GF-D8 (cell line): ENCODE measurements at places on chromosomes 1 and 21.
A peak's percentile ranks its signal among the peaks of the same experiment; 100 is the strongest.

- DNase-seq = peak; percentile 90
These were observed 2.5 kb upstream of the CERS2 start for GRCh38 chr1:150976879-150977694.

DNA sequence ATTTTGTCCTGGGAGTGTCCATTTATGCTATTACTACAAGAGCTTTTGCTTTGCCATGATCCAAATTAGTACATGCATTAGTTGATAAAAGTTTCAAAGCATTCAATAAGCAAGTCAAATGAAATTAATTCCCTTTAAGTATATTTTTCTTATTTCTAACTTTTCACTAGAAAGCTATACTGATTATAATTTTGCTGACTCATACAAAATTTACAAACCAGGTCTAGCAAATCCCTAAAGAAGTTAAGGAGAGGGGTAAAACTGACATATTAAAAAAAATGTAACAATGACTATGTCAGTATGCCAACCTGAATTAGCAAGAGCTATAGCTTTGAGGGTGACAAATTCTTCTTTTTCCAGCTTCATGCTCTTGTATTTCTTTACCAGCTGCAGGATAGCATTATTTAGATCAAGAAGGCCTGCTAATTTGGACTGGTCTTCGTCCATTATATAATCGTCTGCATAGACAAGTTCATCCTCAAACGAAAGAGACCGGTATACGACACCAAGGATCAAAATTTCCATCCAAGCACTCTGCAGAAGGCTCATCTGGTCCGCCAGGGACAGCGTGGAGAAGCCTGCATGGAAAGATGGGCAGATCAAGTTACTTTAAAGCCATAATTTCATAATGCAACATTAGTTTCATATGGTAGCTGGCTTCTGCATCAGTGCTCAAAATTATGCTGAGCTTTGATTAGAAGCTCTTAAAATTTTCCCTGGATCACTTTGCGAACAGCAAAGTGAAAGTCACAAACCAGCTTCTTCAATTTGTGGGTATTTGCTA lies 95.8 kb upstream of the USH2A start:
- DNase-seq = no peak

- no peak for DNase-seq
These were observed 34.5 kb upstream of the GPR37L1 start for GRCh38 chr1:202088206-202088605.

DNA sequence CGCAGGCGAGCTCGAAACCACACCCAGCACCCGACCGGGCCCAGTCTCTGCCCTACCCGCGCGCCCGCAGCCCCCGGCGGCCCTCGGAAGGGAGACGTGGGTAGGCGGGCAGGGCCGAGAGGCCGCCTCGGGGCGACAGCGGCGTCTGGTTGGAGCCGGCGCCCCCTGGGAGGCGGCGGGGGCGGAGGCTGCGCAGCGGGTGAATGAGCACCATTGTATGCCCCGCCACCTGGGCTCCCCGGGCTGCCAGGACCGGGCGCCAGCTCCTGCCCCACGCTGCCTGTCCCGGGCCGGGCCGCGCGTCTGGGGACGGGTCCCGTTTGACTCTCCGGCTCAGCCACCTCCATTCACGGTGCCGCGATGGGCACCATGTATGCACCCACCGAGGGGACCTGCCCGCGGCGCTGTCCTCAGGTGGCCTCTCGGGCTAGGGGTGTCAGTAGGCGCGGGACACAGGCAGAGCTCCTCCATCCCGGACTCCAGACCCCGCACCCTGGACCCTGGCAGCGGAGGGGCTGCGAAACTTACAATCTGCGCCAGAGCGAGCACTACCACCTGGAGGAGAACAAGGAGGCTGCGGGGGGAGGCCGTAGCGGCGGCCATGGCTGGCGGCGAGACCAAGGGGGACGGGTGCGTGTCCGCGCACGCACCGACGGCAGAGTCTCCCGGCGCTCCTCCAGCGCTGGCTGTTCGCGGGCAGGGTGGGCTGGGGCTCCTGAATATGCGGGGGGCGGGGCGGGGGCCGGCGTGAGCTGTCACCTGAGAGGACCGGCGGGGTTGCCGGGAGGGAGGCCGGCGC lies at the start of gene COL9A2:
Gene COL9A2 (minus strand): TSS at position 692 of the 799 bp plus-strand sequence. CDS start 89 bp downstream, at position 603.
- no peak for DNase-seq

- DNase-seq = no peak
These were observed 397.9 kb upstream of the NR5A2 start for GRCh38 chr1:199629624-199630023.

- no peak for DNase-seq
These were observed 3.5 kb downstream of the NTMT2 start for GRCh38 chr1:170149241-170149640.

DNA sequence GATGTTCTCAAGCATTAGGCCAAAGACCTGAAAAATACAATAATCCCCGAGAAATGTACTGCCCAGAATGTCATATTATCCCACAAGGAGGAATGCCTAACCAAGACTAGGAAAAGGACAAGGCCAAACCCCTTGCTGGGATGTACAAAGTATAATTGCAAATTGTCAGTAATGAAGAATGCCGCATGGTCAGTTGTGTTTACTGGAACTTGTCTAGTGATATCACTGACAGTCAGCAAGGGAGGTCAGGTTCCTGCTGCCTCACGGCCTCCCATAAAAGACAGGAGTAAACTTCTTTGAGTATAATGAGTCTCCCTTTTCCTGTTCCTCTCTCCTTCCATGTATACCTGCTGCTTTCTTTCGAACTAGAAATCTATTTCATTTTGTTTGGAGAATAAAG lies 222.8 kb downstream of the RHOU start:
- DNase-seq = no peak

GRCh38 chr1:114126261-114127095 lies 27.2 kb downstream of the SYT6 start:
- no peak for DNase-seq

DNA sequence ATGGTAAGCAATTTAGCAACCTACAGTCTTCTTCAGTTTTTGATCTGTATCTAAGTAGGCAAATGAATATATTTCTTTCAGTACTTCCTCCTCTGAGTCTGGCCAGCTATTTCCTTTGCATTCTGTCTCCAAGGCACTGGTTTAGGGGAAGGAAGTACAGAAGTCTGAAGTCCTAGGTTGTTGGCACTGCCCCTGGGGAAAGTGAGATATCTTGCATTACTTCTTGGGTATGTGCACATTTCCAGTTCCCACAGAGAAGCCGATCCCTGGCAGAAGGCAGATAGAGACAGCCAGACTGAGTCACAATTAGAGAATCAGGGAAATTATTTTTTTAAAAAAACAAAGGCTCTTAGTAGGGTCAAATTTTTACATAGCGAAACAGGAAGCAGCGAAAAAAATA lies 98.8 kb downstream of the RASAL2 start:
- peak; percentile 51 for DNase-seq

DNA sequence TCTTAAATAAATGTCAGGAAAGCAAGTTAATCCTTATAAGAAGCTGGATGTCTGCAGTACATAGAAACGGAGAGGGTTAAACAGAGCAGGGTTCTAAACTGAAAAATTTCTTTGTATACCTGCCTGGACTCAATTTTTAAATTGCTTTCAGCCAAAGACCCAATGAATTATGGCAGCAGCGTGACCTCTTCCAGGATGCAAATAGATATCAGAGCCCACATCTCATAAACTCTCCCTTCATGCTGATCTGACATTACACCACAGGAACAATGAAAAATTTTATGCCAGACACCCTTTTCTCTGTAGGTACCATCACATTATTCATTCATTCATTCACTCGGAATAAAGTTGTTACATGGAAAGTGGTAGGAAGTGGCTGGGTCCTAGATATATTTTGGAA lies 236.4 kb downstream of the NUF2 start:
- no peak for DNase-seq

DNA sequence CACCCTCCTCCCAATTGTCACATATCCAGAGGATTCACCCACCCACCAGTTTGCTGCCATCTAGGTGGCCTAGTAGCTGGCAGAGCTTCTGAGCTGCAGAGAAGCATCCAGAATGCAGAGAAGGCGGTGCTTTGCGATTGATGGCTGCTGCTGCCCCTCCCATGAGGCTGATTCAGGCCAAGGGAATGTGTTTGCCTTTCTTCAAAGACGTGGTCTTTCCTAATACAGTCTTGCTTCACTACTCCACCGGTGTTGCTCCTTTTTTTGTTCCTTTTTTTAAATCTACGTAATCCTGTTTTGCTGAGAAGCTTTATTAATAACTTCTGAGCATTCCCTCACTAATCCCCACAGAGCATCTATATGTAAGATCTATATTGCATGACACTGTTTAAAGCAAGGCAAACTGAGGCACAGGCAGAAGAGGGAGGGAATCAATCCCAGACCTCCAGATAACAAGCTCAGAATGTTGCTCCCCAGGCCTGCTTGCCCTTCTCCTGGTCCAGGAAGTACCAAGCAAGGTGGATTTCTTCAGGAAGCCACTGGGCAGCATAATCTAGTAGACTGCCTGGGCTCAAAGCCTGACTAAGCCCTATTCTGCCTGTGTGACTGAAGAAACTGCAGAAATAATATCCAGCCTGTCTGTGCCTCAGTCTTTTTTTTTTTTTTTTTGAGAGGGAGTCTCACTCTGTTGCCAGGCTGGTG lies 275.5 kb upstream of the FMN2 start:
- peak; percentile 11 for DNase-seq

DNA sequence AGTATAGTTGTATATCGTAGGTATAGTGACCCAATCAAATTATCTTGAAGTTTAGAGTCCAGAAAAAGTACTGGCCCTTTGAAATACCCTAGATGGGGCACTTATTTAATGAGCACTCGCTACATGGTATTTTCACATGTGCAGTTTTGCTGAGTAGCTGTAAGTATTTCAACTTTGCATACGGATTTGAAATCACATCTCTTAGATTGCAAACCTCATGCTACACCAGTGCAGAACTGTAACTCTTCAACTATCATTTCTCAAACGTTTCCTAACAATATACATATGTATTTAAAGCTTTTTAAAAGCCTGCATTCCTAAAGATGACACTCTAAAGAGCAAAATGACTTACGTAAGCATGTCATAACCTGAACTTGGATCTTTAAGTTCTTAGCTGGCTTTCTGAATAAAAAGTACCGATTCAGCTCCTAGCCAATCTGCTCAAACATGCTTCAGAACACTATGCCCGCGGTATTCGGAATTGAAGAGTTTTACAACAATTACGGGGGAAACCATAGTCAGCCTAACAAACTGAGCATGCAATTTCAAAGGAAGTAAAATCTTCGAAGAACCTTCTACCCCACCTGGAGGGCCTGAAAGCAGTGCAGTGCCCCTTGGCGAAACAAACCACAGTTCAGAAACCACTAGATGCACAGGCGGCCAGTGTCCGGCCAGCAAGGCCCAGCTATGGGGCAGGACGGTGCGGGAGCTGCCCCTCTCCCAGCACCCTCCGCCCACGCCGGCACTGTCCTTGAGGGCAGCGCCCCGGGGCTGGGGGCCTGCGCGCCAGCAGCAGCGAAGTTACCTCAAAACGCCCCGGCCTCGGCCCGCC lies 863 bp downstream of the FH start:
- no peak for DNase-seq

- DNase-seq = no peak
These were observed 54.7 kb downstream of the CCDC18 start for GRCh38 chr1:93235261-93235660.
